ENCODE measurements at places on chromosomes 5 and 9. TPM values are rescaled to one million over a fixed set of nuclear protein-coding genes. Genes with fewer than 3 reads are reported as not detected.

The PCDHB8 gene
- total RNA-seq = 0.43 TPM

The SPATA9 gene
- total RNA-seq = not detected

The PTGR1 gene
- 4.5 TPM for total RNA-seq

The DMRTA1 gene
- 0.26 TPM for total RNA-seq

The FSTL4 gene
- total RNA-seq = 0.17 TPM

The KIAA0825 gene
- 3.4 TPM for total RNA-seq

The OR1J2 gene
- total RNA-seq = not detected

The MXD3 gene
- 3.9 TPM for total RNA-seq

The PRLR gene
- not detected for total RNA-seq

The SV2C gene
- total RNA-seq = under 0.01 TPM

The ANKDD1B gene
- total RNA-seq = 0.54 TPM

The PRKAA1 gene
- total RNA-seq = 118 TPM

The LRRC26 gene
- not detected for total RNA-seq
